A172 (cell line): ENCODE measurements at places on chromosomes 3 and 15. TPM values are rescaled to one million over a fixed set of nuclear protein-coding genes. Genes with fewer than 3 reads are reported as not detected.

CHRNA7 gene
- total RNA-seq: 0.10 and 0.19 TPM in 2 replicates

RNF7 gene
- 143 and 201 TPM in 2 replicates for total RNA-seq

DNA sequence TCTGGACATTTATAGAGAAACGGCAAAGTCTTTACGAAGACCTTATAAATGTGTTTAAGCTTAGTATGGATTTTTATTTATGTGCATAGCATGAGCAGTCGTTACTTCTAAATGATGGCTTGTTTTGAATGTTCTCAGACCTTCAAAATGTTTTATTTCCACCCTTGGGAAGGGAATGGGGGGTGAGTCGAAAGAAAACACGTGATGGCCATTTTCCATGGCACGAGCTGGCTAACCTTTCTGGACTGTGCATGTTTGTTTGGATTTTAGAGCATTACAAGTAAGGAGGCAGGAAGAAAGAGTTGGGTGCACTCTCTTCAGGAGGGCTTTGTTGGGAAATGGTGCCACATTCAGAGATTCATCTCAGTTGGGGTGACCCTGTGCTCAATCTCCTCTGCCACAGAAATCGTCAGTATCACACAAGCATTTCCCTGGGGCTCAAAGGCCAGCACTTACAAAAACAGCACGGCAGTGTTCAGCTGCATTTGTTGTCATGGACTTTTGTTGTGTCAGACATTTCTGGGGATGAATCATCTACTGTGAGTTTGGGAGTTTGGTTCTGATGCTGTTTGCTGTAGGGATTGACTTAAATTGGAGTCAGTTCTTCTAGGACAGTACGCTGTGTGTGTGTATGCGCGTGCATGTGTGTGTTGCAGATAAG, 52.3 kb upstream of the ADAMTS9 start:
- DNase-seq: no peak

- no peak for DNase-seq
Observed at GRCh38 chr3:17399586-17399985, 342.8 kb downstream of the TBC1D5 start.

DNA sequence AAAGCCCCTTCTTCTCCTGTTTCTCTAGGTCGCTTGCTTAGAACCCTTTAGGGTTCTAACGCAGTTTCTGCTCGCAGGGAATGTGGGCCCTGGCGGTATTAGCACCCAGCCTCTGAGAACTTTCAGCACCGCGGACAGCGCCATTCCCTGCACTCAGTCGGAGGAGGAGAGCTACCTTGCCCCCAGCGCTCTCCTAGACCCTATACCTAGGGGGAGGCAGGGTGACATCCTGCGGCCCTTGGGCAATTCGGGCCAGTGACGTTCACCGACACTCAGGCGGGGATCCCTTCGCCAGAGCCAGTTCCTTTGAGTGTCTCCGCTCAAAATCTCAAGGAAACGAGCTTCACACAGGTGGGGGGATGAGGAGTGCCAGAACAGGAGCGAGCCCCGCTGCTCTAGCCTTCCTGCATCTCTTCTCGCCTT, 1.3 kb downstream of the SLC7A14 start:
- peak; percentile 45 for DNase-seq
